ENCODE measurements at places on chromosomes 7 and 10. TPM values are rescaled to one million over a fixed set of nuclear protein-coding genes. Genes with fewer than 3 reads are reported as not detected.

- DNase-seq, result no peak
Observed at GRCh38 chr7:117564080-117564479, 84.3 kb downstream of the CFTR start.

DNA sequence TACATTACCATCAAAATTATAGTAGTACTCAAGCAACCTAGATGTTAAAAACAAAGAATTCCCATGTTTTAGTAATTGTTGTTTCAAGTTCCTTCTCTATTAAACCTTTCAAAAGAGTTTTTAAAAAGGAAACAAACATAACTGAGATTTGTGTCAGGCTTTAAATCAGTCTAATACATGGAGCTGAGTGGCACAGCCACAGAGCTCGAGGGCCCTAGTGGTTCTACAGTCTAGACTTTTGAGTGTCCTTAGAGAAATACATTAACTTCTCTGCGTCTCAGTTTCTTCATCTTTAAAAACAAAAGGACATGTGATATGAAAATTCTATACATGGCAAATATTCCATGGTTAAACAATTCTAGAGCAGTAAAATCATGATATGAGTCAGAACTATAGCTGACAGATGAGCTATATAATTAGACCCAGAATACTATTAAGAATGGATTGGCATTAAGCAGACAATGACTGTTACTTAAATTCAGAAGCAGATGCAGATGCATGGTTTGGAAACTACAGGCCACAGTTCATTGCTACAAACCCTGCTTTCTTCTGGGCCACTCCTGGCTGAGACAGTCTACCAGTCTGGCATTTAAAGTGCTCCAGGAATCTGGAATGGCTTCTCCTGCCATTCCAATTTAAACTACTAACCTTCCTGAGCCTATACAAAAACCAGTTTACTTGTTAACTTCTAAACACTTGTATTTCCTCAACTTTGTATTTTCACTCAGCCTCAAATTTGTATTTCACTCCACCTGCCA, 77.4 kb downstream of the EPC1 start:
- no peak for DNase-seq

DNA sequence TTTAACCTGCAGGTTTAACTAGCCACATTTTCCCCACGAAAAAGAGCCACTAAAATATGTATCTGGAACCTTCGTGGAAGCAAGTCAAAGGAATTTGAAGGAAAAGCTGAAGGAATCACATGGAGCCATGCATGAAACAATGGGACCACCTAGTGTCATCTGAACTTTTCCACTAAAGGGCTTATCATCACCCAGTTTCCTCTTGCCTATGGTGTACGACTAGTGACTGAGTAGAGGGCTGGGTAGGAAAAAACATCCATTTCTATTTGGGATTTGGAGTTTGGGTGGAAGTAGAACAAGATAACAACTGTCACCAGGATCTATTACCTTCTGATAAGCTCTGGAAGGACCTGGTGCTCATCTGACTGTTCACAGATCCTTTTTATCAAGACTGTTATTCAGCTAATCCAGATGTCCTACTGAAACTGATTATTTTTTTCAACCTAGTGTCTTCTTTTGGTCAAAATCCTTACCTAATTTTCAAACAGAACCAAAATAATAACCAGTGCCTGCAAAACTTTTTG, 153.2 kb upstream of the COL1A2 start:
- no peak for DNase-seq

DNA sequence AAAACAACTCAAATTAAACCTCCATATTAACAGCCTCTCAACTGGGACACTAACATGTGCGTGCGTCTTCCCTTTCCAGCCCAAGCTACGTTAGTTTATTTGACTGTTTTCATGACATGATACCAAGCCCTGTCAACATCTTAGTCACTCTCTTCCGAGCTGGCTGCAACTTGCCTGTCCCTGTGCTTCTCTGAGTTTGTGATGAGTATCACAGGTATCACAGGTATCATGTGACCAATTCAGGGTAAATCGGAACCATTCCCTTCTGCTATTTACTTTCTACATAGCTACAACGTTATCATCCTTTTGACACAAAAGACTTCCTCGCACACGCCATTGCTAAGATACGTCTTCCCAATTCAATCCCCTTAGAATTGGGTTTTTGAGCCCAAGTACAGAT, 70.2 kb downstream of the CAV1 start:
- DNase-seq, result no peak

GRCh38 chr7:44050915-44051560, 6.5 kb downstream of the DBNL start:
- no peak for DNase-seq

- DNase-seq, result no peak
Observed at GRCh38 chr7:90408142-90408541, 4.9 kb downstream of the CLDN12 start.

DNA sequence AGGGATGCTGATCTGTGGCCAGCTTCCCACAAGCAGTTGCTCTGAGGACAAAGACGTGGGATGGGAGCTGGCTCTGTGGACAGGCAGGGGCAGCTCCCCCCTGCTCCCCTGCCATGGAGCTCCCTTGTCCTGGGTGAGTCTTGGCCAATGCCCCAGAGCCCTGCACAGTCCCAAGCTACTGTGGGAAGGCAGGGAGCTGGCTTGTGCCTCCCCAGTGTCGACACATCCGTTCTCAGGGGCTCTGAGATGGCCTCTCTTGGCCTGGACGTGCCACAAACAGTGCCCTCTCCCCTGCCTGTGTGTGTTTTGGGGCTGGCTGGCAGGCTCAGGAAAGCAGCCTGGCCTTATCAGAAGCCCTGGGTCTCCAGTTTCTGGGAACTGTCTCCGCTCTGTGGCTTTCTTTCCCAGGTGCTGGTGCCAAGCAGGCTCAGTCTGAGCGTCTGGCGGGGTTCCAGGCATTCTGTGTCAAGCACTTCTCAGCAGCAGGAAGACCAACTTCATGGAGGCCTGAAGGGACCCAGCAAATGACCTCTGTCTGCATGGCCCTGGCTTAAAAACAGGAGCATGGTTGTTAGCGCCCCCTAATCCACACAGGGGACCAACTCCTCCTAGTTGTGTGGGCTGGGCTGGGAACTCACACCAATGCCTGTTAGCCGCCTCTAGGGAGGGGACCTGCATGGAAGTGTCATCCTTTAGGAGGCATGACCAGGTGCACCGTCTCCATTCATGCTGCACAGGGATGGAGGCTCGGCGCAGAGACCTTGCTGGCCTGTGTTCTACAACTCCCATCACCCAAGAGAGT, 375.2 kb downstream of the RPS24 start:
- no peak for DNase-seq

FAM25G gene
- total RNA-seq, result not detected

DNA sequence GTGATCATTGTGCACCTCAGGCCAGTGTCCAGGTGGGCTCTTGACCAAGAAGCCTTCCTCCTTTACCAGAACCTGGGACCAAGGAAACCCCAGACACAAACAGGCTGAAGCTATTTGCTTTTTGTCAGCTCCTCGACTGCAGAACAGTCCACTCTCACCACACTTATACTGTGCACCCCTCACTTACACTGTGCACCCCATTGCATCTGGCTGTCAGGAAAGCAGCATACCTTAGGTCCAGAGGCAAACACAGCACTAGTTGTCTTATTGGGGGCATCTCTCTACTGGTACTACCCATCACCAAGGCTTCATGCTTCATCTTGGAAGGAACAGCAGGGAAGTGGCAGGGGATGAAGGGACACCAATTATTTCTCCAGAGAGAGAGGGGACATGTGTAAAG, 198.1 kb downstream of the CXCL12 start:
- no peak for DNase-seq

VSIR gene
- total RNA-seq, result 120 TPM

PRDX3 gene
- 122 TPM for total RNA-seq

GRCh38 chr10:24995072-24995471, 20.9 kb downstream of the ENKUR start:
- no peak for DNase-seq

GRCh38 chr7:27124902-27125689, 5.5 kb downstream of the HOXA4 start:
- DNase-seq, result no peak

GRCh38 chr7:132072873-132073272, 503.4 kb downstream of the PLXNA4 start:
- no peak for DNase-seq

- DNase-seq, result no peak
Observed at GRCh38 chr10:47294501-47294900, 5.5 kb upstream of the GDF10 start.

DNA sequence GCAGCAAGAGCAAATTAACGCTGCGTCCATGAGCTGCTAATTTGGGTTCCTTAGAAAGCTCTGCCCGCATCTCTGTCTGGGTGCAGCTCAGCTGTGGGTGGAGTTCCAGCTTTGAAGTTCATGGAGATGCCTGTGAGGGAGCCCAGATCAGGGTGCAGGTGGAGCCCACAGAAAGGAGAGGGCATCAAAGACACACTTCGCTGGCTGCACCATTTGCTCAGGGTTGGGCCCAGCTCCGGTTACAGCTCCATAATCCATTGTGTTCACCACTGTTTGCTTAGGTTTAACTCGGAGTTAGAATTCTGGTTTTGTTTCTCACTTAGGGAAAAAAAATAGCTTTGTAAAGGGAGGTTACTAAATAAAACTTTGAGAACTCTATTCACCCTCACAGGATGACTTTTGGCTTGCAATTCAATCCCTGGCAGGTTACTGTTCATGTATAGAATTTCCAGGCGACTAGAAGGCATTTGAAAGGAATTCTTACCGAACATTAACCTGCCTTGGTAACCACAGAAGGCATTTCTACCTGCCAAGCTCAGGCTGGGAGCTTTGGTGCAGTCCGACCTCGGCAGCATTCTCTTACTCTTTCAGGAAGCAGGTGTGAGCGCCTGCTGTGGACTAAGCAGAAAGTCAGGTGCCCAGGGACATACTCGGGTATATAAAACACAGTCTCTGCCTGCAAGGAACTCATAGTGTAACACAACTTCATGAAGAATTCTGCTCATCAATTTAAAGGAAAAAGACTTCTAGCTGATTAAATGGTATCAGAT, 179.5 kb upstream of the RNF32 start:
- DNase-seq, result no peak

GRCh38 chr7:38592737-38593288, 38.4 kb downstream of the AMPH start:
- DNase-seq, result no peak

ARHGAP22 gene
- not detected for total RNA-seq

IRF5 gene
- total RNA-seq, result 6.5 TPM

SFTPD gene
- total RNA-seq, result not detected

RNF32 gene
- total RNA-seq, result 2.2 TPM

DNA sequence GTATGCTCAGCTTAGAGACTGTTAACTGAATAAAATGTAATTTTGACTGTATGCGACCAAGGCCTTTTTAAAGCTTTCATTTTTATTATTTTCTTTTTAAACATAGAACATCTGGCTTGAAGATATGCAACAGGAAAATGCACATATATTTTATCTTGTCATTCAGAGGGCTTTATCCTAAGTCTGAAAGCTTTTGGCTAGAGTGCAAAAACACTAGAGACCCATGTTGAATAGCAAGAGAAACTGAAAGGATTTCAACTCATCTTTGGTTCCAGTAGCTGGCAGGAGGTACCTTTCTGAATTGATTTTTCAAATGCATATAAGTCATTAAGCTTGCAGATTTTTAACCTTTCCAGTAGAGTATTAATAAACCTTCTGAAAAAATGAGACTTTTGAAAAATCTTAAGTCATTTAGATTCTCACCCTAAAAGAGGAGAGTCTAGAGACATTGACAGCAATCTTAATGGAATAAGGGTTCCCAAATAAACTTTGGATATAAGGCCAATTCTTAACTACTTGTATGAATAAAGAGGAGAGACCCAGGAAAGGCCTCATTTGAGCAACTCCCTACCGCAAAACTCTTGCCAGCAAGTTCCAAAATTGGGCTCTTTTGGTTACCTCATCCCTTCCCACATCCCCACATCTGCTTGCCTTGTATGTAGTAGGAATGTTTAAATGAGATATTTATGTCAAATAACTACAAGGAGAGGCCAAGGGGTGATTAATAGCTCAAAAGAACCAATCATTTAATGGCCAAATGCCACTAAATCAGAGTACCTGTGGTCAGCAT, 454.4 kb downstream of the HTR7 start:
- no peak for DNase-seq

DNA sequence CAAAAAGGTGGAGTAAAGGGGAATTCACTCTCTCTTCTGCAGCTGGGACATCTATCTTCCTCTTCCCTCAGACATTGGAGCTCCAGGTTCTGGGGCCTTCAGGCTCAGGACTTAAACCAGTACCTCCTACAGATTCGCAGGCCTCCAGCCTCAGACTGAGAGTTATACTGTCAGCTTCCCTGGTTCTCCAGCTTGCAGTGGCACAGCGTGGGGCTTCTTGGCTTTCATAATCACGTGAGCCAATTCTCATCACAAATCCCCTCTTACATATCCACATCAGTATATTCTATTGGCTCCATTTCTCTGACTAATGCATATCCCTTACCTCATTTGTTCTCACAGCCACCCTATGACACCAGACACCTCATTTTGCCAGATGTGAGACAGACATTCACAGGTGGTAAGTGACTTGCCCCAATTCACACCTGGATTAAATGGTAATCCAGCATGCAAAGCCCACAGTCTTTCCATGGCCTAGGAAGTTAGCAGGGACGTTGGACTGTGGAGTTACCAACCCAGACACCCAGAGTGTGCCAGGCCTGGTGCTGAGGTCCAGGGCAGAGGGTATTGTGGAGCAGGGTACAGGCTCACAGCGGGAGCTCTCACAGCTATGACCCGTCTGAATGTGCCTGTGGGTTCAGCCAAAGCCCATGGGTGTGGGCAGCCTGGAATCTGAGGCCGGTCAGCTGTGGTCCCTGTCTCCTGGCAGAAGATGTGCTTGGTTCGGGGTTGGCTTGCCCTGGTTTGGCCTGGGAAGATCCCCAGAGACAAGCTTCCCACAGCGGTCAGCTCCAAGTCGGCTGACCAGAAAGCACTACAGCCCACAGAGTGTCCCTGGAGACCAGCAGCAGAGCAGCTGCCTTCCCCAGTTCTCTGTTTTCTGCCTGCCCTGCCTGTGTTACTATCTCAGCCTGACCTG, 18.4 kb upstream of the ZCCHC24 start:
- DNase-seq, result no peak

GRCh38 chr7:117892821-117893220, 19.6 kb upstream of the CTTNBP2 start:
- no peak for DNase-seq

CRYGN gene
- not detected for total RNA-seq

DNA sequence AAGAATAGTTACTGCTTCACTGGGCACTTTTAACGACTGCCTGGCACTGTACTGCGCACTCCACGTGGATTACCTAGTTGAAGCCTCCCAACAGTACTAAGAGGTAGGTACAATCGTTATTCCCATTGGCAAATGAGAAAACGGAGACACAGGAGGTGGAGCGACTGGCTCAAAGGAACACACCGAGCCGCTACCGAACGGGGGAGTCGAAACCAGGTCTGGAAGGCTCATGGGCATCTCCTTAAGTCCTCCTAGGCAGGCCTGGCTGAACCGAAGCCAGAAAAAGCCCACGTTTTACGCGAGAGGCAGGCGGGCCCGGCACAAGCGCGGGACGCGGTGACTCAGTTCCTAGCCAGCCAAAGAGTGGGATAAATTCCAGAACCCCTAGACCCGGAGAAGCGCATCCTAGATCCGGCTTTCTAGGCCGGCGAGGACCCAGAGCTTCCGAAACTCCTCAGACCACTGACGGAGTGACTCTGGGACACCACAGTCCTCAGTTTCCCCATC, 472 bp downstream of the PDAP1 start:
- DNase-seq, result peak; percentile 28

DOCK1 gene
- total RNA-seq, result 0.05 TPM

BICC1 gene
- not detected for total RNA-seq

- no peak for DNase-seq
Observed at GRCh38 chr10:44673245-44673983, 237.7 kb upstream of the TMEM72 start.

GRCh38 chr10:64523065-64523759, 1002.0 kb downstream of the REEP3 start:
- DNase-seq, result no peak

SFRP5 gene
- not detected for total RNA-seq

ZNF727 gene
- total RNA-seq, result 0.57 TPM

PRLHR gene
- total RNA-seq, result not detected

Data from activated CD4-positive, alpha-beta T cell treated with anti-CD3 and anti-CD28 coated beads, Interleukin-2, amount 10 ng/mL, durations not matched to agents 7 days and 5 days (primary cell).